ENCODE measurements at places on chromosomes 7 and 10.

DNA sequence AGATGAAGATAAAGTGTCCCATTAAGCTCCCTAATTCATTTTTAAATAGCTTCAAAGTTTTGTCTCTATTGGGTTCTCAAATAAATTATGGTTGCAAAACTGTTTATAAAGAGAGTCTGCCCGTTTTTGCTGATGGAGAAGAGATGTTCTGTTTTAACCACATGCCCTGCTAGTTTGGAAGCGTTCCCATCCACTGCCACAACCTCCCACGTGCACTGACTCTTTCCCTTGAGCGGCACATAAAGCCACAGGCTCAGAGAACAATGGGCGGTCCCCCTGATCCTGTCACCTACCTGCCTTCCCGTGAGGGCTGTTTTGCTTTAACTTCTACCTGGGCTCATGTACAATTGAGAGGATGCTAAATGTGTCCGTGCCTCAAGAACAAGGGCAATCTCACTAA is 65.5 kb downstream of the CPVL start:
- DNase-seq = no peak

- no peak for DNase-seq
Observed at GRCh38 chr7:30928254-30928872, 16.7 kb downstream of the AQP1 start.

DNA sequence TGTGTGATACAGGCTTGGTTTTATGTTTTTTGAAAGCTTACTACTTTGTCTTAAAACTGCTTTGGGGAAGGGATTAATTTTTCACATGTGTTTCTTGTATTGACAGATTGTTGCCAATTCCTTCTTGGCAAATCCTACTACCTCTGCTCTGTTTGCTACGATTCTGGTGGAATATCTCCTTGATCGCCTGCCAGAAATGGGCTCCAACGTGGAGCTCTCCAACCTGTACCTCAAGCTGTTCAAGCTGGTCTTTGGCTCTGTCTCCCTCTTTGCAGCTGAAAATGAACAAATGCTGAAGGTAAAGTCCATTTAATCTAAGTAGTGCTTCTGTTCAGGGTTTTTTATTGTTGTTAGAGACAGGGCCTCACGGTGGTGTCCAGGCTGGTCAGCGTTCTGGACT is 33.6 kb downstream of the TRRAP start:
- DNase-seq = no peak

DNA sequence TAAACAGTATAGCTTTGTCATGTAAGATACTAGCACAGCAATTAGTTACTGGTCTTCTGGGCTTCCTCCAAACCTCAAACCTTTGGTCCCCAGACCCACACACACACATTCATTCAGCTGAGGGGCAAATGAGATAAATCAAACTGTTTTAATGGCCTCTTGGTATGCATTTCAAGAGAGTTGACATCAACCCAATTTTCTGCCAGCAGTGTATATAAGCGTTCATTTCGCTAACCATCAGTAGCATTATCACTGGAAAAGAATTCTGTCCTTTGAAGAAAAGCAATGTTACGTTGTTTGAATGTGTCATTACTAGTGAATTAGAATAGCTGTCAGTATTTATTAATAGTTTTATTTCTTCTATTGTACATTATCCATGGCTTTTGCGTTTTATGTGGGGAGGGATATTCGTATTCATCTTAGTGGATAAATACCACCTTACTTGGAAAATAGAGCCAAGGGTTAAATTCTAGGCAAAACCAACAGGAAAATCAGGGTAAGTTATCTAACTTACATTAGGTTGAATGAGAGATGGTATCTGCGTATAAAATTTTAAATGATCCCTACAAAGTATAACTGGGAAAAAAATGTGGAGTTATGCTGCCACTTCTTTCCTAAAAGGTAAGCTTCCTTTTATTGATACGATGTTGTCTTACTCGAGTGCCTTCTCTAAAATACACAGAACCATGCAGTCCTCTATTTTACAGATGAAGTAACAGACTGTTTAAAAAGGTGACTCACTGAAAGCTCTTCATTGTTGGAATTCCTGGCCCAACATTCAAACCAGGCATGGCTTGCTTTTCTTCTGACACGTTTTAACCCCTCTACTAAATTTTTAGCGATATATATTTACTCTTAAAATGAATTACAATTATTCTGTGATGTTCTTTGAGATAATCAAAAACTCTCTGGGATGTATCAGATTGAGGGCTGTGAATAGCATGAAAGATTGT is 2.0 kb upstream of the ZMYND11 start:
- peak; percentile 82 for DNase-seq

All from adipocyte (in vitro differentiated cells).